Erythroblast (primary cell): ENCODE measurements at places on chromosomes 2 and 18.

DNA sequence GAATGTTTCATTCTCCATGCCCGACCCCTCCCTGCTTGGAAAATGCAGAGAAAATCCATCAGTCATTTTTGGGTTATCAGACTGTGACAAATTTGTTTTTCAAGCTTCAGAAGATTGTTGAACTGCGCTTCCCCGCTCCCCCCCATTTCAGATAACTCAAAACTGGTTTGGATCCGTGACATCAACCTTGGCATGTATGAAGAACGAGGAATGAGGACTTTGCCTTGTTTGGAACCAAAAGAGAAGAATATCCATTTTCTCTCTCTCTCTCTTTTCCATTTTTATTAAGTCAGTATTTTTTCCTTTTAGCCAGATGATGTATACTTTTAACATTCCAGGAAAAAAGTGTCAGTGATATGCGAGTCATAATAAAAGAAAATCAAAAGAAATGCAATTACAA, 171.6 kb downstream of the BCL2 start:
- no peak for DNase-seq

DNA sequence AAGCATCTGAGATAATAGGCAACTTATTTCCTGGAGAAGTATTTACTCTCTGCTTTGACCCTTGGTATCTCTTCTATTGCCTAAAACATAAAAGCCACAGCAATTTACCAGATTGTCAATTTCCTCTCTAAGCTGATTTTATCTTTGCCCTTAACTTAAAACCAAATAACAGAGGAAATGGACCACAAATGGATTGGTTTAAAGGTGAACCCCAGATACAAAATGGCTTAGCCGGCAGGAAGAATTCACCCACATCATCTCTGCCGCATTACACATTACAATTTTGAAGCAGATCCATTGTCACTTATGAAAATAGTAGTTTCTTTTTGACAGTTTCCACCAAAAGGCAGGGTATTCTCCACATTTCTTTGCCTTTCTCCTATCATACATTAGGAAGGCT, 585.8 kb upstream of the CHAC2 start:
- DNase-seq, result no peak

- DNase-seq, result no peak
Observed at GRCh38 chr18:48354746-48355260, 54.4 kb downstream of the ZBTB7C start.

- DNase-seq, result peak; percentile 65
Observed at GRCh38 chr2:179936654-179937053, 70.4 kb downstream of the CWC22 start.

DNA sequence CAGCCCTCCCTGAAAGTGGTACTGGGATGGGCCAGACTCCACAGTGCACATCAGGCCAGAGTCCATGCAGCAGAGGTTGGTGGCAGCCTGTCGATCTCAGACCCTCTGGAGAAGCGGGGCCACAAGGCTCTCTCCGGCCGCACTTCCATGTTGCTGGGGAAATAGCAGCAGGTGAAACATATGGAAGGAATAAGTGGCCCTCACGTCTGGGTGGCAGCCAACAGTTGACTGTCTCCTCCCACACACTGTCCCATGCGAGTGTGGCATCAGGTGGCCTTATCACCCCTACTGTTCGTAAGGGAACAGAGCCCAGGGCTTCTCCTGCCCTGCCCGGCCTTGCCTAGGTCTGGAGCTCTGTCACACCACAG, 58.1 kb upstream of the FOSL2 start:
- no peak for DNase-seq

GRCh38 chr2:66553370-66553769, 118.4 kb downstream of the MEIS1 start:
- DNase-seq, result no peak

DNA sequence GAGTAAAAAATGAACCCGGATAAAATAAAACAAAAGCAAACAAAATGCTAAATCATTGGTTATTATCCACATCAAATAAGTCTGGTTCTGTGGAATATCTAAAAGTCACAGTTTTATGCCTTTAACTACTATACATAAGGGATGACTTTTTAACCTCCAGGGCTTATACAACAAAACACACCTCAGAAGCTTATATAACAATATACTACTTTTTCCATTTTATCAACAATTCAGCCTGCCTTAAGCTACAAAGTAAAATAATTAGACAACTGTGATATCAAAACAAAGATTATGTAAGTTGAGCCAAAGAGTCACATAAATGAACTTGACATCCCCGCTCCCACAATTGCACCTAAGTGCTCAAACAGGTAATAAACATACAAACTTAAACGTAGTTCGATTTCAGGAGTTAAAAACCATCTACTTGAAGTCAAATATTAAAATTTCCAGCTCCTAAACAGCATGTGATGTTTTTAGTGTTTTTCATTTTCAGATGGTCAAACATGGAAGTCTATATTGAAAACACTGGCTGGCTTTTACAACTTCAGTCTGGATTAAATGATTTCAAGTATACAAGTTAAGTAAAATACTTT, 54.7 kb downstream of the ATIC start:
- no peak for DNase-seq
